Endothelial cell of umbilical vein (primary cell): ENCODE measurements at places on chromosomes 16 and 17.

- DNase-seq: no peak
These were observed 46.5 kb downstream of the ATP2C2 start for GRCh38 chr16:84414789-84415326.

- DNase-seq: no peak
These were observed 39.2 kb downstream of the BRD7 start for GRCh38 chr16:50329446-50330189.

DNA sequence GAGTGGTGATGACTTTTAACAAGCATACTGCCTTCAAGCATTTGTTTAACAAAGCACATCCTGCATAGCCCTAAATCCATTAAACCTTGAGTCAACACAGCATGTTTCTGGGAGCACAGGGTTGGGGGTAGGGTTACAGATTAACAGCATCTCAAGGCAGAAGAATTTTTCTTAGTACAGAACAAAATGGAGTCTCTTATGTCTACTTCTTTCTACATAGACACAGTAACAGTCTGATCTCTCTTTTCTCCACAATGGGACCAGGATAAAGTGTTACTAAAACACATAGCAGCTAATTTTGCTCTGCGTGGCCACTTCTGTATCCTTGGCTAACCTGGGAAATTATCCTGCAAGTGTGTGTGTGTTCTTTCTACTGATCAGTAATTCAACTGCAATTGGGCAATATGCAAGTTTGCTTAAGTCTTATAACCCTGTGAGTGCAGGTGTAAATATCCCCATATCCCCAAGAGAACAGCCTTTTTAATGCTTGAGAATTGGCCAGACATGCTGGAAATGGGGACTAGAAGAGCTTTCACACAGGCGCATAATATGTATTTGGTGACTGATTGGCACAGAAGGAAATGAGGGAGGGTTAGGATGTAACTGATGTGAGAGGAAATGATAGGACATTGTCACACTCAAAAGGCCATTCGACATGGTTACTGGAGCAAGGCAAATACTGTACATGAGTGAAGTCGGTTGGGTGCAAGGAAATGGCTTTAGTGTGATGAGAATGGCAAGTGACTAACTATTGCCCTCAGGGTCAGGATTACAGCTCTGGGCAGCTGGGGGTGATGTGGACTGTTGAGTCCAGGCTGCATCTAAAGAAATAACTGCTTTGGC, 10.8 kb upstream of the ANKS4B start:
- DNase-seq: no peak

DNA sequence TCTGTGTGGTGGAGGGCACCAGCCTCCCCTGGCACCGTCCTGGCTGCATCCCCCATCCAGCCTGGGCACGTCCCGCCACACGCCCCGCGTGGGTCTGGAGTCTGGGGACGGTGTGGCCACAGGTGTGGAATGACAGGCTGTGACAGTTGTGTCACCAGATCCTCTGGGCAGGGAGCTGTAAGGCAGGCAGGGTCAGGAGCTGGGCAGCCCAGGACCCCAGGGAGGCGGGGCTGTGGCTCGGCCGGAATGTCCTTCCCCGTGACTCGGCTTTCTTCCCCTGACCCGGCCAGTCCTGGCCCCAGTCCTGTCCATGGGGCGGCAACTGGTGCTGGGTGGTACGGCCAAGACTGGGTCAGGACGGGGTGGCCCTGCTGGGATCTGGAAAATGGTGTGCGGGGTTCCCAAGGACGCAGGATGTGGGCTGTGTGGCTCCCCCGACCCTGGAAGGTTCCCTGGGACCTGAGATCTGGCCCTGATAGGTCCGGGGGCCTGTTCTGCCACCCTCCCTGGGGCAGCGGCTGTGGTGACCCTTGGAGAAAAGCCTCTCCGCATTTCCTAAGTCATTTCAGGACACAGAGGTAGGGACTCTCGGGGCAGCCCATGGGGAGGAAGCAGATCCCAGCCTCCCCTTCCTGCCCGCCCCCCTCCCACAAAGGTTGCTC, 3.3 kb upstream of the SLC16A3 start:
- no peak for DNase-seq

- peak; percentile 47 for DNase-seq
These were observed 656 bp upstream of the PRR29 start for GRCh38 chr17:63997341-63998048.

- no peak for DNase-seq
These were observed 107.9 kb upstream of the ZNF469 start for GRCh38 chr16:88274847-88275246.

GRCh38 chr17:1725642-1726511, 1.4 kb downstream of the WDR81 start:
- DNase-seq: no peak

DNA sequence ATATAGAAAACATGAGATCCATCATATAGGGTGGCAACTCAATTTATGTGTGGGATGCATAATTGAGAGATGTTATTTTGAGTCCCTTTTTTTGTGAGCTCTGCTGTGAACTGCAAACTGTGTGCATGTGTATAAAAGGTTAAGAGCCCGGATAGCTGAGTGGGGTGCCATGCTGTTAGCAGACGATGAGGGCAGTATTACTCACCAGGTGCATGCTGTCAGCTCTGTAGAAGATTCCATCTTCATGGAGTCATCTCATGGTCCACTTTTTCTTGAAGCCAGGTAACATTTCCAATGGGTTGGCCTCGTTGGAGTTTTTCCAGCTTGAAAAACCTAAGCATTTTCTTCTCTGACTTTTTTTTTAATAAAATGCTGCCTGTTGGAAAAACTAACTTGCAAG, 43.0 kb upstream of the RHBDL3 start:
- no peak for DNase-seq

- DNase-seq: peak; percentile 30
These were observed 24.2 kb downstream of the ZNF652 start for GRCh38 chr17:49337884-49338283.

GRCh38 chr17:21373036-21373435, 3.1 kb upstream of the KCNJ12 start:
- no peak for DNase-seq

- DNase-seq: no peak
These were observed 153.8 kb downstream of the SNX11 start for GRCh38 chr17:48261297-48261880.

- DNase-seq: no peak
These were observed 17.8 kb downstream of the DOC2B start for GRCh38 chr17:163514-164098.

GRCh38 chr17:65560628-65561451, 608 bp downstream of the AXIN2 start:
- DNase-seq: peak; percentile 64

GRCh38 chr17:58513267-58513964, 1.0 kb downstream of the MTMR4 start:
- DNase-seq: no peak

DNA sequence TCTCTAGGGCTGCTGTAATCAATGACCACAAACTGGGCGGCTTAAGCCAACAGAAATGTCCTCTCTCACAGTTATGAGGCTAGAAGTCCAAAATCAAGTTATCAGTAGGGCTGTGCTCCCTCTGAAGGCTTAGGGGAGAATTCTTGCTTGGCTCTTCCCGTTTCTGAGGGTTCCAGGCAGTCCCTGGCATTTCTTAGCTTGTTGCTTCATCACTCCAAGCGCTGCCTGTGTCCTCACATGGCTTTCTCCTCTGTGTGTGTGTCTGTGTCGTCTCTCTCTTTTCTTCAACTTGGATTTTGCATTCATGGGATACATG, 13.7 kb upstream of the CDC42EP4 start:
- DNase-seq: no peak

- DNase-seq: peak; percentile 59
These were observed 1.3 kb downstream of the NETO2 start for GRCh38 chr16:47142486-47142820.

DNA sequence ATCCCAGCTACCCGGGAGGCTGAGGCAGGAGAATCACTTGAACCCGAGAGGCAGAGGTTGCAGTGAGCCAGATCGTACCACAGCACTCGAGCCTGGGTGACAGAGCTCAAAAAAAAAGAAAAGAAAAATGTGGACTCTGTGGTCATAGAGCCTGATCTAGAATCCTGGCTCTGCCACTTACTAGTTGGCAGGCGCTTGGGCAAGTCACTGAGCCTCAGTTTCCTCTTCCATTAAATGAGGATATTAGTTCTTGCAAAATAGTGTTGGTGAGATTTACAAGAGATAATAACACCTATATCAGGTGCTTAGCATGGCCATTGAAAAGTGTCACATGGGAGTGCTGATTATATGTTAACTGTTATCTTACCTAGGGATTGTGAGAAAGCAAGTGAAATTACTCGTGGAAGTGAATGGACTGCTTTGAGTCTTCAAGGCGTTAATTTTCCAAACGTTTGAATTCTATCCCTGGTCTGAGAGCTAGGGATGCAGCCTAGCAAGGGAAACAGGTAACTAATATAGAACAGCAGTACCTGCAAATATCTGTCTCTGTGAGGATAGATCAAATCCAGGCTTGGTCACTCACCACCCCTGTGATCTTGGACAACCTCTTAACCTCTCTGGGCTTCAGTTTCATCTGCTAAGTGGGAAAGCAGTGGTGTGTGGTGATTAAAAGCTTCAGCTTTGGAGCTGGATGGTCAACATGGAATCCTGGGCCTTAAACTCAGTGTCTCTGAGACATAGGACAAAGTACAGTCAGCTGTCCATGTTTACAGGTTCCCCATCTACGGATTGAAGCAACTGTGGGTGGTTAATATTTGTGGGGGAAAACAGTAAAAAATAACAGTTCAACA, 953 bp upstream of the NSMCE1 start:
- no peak for DNase-seq

- no peak for DNase-seq
These were observed 100.9 kb downstream of the AMFR start for GRCh38 chr16:56324406-56324805.

DNA sequence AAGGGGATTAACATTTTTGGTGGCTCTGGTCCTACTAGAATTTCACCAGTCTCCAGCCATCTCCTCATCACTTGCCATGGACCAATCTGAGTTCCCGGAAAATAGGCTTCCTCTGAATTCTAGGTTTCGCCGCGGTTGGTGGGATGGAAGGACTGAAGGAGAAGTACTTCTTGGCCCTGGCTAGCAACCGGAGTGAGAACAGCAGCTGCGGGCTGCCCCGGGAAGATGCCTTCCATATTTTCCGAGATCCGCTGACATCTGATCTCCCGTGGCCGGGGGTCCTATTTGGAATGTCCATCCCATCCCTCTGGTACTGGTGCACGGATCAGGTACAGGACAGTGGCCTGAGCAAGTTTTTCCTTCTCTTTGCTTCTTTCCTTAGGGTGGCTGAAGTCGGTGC, 45.0 kb downstream of the SLC5A11 start:
- no peak for DNase-seq

- DNase-seq: no peak
These were observed 178.7 kb downstream of the SEC14L1 start for GRCh38 chr17:77319211-77320043.

DNA sequence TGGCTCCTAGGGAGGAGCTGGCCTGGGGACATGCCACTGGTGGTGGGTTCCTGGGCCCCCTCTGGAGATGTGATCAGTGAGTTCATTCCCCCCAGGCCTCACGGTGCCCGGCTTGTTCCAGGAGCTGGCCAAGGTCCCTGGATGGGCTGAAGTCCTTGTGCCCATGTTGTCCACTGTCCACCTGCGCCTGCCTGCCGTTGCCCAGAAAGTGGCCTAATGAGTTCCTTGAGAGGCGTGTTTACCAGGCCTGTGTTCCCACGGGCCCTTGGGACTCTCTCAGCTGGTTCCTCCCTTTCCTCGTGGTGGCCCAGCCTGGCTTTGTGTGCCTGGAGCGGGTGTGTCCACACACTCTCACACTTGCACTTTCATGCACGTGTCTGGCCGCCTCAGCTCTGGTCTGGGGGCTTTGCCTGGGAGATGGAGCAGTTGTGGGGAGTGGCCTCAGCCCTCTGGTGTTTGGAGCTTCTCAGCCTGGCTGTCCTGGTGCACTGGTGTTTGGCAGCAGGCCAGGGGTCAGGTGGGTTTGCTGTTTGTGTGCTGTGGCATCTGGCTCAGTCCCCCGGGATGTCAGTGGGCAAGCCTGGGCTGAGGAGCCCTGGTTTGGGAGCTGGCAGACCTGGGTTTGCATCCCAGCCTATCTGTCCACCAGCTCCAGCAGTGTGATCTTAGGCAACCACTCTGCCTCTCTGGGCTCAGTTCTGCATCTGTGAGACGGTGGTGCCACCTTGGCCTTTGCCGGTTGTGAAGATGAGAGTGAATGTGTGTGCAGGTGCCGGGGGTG, 18.0 kb downstream of the ADCY7 start:
- no peak for DNase-seq

- DNase-seq: no peak
These were observed 26.5 kb downstream of the GJD3 start for GRCh38 chr17:40338058-40338457.

DNA sequence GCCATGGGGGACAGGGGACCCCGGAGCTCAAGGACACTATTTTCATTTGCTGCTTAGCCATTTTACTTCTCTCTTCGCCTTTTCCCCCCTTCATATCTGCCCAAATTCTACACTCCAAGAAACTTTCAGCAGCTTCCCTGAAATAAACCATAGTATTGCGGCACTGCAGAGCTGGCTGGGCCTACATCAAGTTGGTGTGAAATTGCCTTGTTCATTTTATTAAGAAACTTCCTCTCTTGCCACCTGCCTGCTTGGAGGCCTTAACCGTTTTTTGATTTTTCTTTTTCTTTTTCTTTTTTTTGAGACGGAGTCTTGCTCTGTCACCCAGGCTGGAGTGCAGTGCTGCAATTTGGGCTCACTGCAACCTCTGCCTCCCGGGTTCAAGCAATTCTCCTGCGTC, 7.4 kb upstream of the CPNE2 start:
- DNase-seq: no peak

DNA sequence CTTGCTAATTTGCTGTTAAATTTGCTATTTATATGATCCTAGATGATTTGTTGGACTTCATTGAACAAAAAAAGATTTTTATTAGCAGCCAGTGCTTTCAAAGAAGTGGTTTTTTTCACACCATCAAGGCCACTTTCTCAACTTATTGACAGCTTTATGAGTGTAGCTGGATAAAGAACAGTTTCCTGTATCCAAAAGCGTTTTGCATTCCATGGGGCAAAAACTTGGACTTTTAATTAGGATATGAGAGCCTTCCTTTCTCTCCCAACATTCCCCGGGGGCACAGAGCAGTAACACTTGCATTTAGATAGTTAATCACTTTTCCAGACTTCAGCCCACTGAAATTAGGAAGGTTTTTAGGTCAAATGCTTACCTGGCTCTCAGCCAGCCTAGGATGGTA, 177.1 kb upstream of the ELAC2 start:
- no peak for DNase-seq

DNA sequence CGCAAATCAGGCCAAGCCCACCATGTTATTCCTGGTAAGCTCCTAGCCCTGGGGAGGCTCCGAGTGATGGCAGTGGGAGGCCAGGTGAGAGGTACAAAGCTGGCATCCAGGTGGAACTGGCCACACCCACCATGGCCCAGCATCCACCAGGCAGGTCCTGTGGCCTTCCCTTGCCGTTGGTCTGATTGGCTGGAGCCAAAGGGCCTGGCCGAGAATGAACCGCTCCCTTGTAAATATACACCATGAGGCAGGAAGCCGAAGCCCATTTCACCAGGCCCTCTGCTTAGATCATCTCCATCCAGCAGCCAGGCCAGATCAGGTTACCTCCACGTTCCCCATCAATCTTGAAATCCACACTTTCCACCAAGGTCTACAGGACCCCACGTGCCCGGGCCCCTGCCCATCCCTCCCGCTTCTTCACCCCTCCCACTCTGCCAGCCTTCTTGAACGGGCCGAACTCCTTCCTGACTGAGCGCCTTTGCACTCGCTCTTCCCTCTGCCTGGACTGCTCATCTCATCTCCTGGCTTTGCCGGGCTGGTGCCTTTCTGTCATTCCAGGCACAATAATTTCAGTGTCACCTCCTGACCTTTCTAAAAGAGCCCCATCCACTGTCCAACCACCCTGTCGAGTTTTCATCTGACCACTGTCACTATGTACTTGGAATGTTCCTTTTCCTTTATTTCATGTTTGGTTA, 5.8 kb downstream of the SOCS1 start:
- no peak for DNase-seq

- DNase-seq: no peak
These were observed at the start of gene PRR15L for GRCh38 chr17:47957591-47958490. Gene PRR15L (minus strand): TSS chr17:47957883. CDS start chr17:47953234, 4,649 bp downstream.
